ENCODE measurements at places on chromosomes 5 and 9.

DNA sequence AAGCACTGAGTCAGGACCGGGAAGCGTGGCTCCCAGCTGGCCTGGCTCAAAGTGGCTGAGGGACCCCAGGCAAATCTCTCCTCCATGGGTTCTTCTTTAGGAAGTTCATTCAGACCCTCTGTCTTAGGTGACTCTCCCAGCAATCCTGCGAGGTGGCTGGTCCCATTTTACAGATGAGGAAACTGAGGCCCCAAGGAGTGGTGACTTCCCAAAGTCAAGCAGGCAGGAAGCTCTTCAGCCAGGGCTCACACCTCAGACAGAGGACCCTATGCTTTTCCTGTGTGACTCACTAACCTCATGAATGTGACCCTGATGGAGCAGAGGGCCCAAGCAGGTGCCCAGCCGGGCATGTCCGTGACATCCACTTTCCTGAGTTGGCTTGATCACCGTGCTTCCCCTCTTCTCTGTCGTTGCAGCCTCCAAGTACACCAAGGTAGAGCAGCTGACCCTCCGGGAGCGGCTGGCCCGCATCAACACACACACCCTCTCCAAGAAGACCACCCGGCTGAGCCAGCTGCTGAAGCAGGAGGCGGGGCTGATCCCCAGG, 36.5 kb downstream of the ARHGEF37 start:
- DNase-seq: no peak

DNA sequence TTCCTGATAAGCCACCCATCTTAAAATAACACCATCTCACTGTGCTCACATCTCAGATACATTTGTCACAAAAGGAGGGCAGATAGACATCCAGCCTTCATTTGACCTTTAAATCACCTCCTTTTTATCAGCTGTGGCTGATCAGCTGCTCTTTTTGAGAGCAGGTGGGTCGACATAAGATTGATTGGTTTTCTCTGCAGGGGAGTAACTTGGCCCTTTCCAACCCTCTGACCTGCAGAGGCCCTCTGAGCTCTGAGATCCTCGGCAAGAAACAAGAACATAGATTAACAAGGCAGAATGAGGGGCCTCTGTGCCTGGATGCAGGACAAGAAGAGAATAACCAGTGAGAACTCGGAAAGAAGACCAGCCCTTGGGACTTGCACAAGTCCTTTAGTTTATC, 33.5 kb upstream of the GLRA1 start:
- DNase-seq: no peak

- no peak for DNase-seq
These were observed 292.4 kb downstream of the MRPS30 start for GRCh38 chr5:45101146-45101545.

GRCh38 chr9:92990461-92990860, 43.1 kb downstream of the FGD3 start:
- no peak for DNase-seq

- DNase-seq: no peak
These were observed 67.4 kb upstream of the ZNF618 start for GRCh38 chr9:113808391-113809358.

DNA sequence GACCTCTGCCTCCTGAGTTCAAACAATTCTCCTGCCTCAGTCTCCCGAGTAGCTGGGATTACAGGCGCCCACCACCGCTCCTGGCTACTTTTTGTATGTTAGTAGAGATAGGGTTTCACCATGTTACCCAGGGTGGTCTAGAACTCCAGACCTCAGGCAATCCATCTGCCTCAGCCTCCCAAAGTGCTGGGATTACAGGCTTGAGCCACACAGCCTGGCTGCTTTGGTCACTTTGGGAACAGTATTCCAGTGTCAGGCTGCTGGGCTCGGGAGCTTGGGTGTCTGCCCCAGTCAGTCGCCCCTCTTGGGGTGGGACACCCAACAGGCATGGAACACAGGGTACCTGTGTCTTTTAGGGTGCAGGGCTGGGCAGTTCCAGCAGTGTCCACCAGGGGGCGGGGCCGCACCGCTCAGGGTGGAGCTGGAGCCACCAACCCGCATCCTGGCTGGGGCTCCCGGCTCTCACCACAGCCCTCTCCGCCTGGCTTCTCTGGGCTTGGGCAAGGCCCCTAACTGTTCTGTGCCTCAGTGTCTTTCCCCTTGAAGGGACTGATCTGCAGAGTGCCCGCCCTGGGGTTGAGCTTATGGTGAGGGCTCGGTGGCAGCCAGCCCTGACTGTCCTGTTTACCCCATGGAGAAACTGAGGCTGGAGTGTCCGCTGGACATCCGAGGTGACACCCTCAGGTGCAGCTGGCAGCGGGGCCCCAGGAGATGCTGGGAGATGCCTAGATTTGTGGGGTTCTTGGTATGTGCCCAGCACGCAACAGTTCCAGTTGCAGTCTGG, 6.4 kb upstream of the RNU6ATAC start:
- no peak for DNase-seq

GRCh38 chr5:56052735-56053134, 58.0 kb upstream of the IL6ST start:
- DNase-seq: no peak

DNA sequence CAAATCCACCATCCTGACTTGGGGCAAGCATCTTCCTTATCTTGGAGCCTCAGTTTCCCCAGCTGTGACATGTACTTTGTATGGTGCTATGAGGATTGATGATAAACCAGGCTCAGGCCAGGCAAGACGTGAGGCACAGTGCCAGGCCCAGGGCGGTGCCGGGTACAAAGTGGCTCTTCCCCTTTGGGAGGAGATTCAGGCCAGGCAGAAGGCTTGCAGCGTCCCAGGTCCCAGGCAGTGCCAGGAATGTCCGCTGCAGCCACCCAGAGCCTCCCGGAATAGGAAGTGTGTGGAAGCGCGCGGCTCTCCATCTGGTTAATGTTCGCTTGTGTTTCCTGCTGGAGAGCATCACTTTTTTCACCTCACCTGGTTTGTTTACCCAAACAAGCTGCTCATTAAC, 12.6 kb upstream of the DENND1A start:
- DNase-seq: no peak

DNA sequence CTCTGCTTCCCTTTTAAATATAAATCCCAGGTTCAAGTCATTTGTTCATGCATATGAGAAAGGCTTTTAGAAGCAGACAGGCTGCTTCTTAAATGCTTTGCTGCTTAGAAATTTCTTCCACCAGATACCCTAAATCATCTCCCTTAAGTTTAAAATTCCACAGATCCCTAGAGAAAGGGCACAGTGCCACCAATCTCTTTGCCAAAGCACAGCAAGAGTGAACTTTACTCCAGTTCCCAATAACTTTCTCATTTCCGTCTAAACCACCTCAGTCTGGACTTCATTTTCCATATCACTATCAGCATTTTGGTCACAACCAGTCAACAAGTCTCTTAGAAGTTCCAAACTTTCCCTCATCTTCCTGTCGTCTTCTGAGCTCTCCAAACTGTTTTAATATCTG, 679.8 kb upstream of the FTMT start:
- no peak for DNase-seq

- no peak for DNase-seq
These were observed 131.2 kb upstream of the PIK3R1 start for GRCh38 chr5:68084396-68084795.

GRCh38 chr9:83313781-83314180, 224.4 kb downstream of the FRMD3 start:
- DNase-seq: no peak

GRCh38 chr5:54426209-54426608, 29.3 kb upstream of the HSPB3 start:
- DNase-seq: no peak

DNA sequence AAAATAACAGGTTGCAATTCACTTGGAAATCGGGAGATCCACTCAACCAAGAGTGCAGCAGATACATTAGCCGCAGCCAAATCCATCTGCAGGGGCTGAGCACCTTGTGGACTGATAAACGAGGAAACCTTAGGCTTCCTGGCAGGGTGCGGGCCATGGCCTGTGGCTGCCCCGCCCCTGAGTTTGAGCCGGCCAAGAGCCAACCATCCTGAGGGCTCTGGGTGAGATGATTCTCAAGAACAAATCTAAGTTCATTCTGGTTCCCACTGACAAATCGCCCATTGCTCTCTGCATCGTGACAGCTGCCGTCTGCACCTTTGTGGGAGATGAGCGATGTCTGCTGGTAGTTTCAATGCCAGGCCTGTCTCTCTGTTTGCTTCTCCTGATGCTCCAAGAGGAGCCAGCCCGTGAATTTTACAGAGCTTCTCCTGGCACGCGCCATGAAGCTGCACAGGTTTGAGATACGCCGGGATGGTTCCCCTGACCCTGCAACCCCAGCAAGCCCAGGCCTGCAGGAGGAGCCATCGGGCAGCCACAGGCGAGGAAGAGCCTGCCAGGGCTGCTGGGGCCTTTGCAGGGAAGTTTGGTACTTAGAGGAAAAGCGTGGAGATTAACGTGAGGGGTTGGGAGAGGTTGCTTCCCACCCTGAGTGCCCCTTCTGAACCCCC, 154.0 kb downstream of the OLFM1 start:
- DNase-seq: no peak

DNA sequence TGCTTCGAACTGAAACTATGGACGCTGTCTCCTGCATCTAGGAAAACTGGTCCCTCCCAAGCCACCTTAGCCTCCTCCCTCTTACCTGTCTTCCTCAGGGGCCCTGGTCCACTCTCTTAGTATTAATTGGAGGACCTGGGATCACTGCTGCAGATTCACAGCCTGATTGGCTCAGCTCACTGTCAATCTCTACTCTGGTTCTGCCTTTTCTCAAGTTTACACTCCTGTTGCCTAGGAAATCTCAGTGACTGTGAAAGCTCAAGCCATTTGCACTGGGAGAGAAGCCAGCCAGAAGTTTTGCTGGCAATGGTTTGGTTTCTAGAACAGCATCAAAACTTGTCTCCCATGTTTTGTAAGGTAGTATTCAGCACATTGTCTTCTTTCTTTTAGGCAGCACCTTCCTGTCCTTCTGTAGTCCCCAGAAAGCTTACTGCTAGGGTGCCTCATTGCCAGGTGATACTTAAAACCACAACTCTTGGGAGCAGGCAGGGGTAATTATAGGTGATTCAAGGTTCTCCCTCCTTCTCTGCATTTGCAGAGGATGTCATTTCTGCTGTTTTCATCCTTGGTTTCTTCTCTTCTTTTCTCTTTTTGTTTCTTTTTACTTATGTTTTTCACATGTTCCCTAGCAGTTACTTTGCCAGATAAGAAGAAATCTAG, at the start of gene CAPSL:
TSS of gene CAPSL (minus strand) at position 55 of the 660 bp plus-strand sequence. CDS start 17,502 bp downstream, outside the sequence.
- no peak for DNase-seq

GRCh38 chr5:1551426-1552301, 27.9 kb upstream of the LPCAT1 start:
- DNase-seq: no peak

- DNase-seq: no peak
These were observed 943.1 kb upstream of the WWC1 start for GRCh38 chr5:167348251-167348926.

GRCh38 chr5:167920589-167920988, 370.9 kb upstream of the WWC1 start:
- no peak for DNase-seq

DNA sequence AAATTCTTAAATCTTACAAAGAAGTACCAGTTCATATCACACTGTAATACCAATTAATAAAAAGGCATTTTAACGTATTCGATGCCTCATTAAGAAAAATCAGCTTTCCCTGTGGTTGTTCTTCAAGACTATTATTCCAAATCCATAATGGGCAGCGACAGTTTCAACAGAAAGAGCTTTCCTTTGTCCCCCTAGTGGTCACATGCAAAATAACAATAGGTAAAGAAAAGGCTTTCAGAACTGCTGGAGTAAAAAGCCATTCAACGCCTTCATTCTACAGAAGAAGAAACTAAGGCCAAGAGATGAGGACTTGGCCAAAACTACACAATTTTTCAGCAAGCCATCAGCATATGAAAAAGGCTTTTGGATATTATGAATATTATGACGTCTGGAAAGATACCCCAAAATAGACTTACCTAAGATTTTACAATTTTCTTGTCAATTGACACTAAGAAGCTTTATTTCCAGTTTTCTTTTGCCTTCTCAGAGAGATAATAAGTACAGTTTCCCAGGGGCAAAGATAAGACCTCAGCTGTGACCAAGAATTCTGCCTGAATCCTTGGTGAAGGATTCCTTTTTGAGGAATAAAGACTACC, 6.7 kb upstream of the CDH6 start:
- DNase-seq: no peak

DNA sequence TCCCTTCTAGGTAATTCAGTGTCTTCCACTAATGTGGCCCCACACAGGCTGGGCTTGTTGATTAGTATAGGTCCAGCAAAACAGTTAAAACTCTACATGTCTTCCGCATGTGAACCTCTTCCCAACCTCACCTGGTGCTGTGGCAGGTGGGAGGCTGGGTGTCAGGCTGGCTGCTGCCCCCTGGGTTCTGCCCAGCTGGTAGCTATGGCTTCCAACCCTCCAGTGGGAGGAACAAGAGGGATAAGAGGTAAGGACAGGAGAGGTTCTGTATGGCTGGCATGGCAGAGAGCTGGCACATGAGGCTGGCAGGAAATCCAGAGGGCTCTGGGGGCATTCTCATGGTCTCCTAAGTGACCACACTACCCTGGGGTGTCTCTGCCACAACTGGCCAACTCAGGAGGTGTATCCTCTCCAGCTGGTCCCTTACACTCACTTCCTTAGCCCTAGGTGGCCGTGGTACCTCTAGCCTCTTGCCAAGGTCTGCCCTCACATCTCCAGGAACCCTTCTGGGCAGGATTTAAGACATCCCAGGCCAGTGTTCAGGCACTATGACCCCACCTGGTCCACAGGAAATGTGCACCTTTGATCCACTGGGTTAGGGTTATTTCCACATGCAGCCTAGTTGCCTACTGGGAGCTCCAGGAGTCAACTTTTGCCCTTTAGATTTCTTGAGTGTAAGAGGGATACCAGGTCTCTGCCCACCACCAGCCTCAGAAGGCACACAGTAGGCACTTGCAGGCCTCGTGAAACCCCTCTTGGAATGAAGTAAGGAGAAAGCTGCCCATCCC, 41.7 kb downstream of the AHRR start:
- DNase-seq: no peak

- no peak for DNase-seq
These were observed 90.7 kb upstream of the IL12B start for GRCh38 chr5:159420940-159421339.

- no peak for DNase-seq
These were observed 212.7 kb upstream of the PIK3R1 start for GRCh38 chr5:68002836-68003235.

- DNase-seq: no peak
These were observed 155.8 kb upstream of the ZNF608 start for GRCh38 chr5:124902097-124902821.

DNA sequence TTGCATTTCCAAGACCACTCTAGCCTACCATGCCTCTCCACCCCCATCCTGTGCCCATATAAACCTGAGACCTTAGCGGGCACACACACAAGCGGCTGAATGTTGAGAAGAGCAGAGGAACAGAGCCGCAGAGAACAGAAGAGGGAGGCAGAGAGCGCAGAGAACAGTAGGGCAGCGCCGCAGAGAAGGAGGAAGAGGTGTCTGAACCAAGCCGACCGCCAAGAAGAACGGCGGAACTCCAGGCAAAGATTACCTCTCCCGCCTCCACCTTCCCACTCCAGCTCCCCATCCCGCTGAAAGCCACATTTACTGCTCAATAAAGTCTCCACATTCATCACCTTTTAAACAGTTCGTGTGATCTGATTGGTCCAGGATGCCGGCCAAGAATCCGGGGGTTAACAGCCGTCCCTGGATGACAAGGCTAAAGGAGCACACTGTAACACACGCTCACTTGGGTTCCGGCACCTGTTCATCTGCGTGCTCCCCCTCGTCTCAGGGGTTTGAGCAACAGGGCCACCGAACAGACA, 33.2 kb downstream of the GRIN3A start:
- DNase-seq: no peak

- DNase-seq: no peak
These were observed 490.7 kb downstream of the CDH18 start for GRCh38 chr5:19497229-19497815.
